LHCN-M2 (cell line): ENCODE measurements at places on chromosomes 4 and X. TPM values are rescaled to one million over a fixed set of nuclear protein-coding genes. Genes with fewer than 3 reads are reported as not detected.

Gene CTAG1B
- total RNA-seq: not detected in 2 replicates

Gene UNC5C
- total RNA-seq: 0.06 and 0.11 TPM in 2 replicates

Gene SASH3
- total RNA-seq: not detected in 2 replicates

Gene DNAAF6
- total RNA-seq: not detected in 2 replicates

Gene MMRN1
- total RNA-seq: not detected in 2 replicates

Gene VSIG1
- total RNA-seq: not detected in 2 replicates

Gene ZNF732
- not detected in 2 replicates for total RNA-seq

Gene BST1
- 1.0 and 2.2 TPM in 2 replicates for total RNA-seq

Gene CYSLTR1
- total RNA-seq: 0.06 TPM in 2 replicates

Gene CAPN6
- total RNA-seq: not detected in 2 replicates

Gene DCAF4L1
- under 0.01 and 0.06 TPM in 2 replicates for total RNA-seq
